Epithelial cell of proximal tubule (primary cell): ENCODE measurements at places on chromosomes 3 and 15. TPM values are rescaled to one million over a fixed set of nuclear protein-coding genes. Genes with fewer than 3 reads are reported as not detected.

TTLL13 gene
- total RNA-seq = not detected in 2 replicates

CALML4 gene
- total RNA-seq = 2.0 and 3.8 TPM in 2 replicates

CCDC9B gene
- total RNA-seq = 4.6 and 10.7 TPM in 2 replicates

UROC1 gene
- not detected in 2 replicates for total RNA-seq

GXYLT2 gene
- total RNA-seq = 1.6 and 2.8 TPM in 2 replicates

PCOLCE2 gene
- 4.5 and 7.7 TPM in 2 replicates for total RNA-seq

ARRDC4 gene
- total RNA-seq = 2.0 and 18.3 TPM in 2 replicates

CCR4 gene
- not detected in 2 replicates for total RNA-seq

LRRC49 gene
- 7.4 and 18.0 TPM in 2 replicates for total RNA-seq

CIP2A gene
- total RNA-seq = 49.8 and 72.9 TPM in 2 replicates

HTR3D gene
- not detected in 2 replicates for total RNA-seq

PXK gene
- total RNA-seq = 10.1 and 12.4 TPM in 2 replicates

CCDC54 gene
- total RNA-seq = not detected in 2 replicates

SLC25A36 gene
- total RNA-seq = 26.8 and 34.4 TPM in 2 replicates

PRSS50 gene
- not detected in 2 replicates for total RNA-seq

KLHL6 gene
- not detected in 2 replicates for total RNA-seq

CRABP1 gene
- total RNA-seq = not detected in 2 replicates

AP3B2 gene
- under 0.01 and 0.07 TPM in 2 replicates for total RNA-seq

ZNF592 gene
- 8.2 and 8.6 TPM in 2 replicates for total RNA-seq

AADACL2 gene
- not detected in 2 replicates for total RNA-seq

ATP2C1 gene
- total RNA-seq = 72.6 and 104 TPM in 2 replicates

HDGFL3 gene
- 43.1 and 61.1 TPM in 2 replicates for total RNA-seq

TM4SF4 gene
- total RNA-seq = 0.29 and 1.2 TPM in 2 replicates

PAQR5 gene
- total RNA-seq = 9.5 and 10.1 TPM in 2 replicates
